ENCODE measurements at places on chromosomes 13 and 19.

- peak; percentile 61 for DNase-seq
Measured at GRCh38 chr13:51435002-51435578, 17.7 kb downstream of the INTS6 start.

DNA sequence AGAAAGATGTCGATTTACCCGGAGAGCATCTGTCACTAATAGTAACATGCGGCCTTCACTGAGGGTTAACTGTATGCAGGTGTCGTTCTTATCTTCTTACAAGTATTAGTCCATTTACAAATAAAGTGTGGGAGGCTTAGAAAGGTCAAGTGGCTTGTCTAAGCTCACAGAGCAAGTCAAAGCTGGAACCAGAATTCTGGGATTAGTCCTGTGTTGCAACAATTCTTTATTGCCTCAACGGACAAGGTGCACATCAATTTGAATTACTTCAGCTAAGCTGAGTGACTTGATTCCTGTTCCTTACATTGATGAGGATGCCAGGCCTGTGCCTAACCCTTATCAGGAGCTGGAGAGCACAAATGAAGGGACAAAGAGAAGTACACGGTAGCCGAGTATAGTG, 1193.6 kb downstream of the UQCRFS1 start:
- no peak for DNase-seq

- no peak for DNase-seq
Measured at GRCh38 chr13:75813323-75813722, 177.2 kb downstream of the LMO7 start.

DNA sequence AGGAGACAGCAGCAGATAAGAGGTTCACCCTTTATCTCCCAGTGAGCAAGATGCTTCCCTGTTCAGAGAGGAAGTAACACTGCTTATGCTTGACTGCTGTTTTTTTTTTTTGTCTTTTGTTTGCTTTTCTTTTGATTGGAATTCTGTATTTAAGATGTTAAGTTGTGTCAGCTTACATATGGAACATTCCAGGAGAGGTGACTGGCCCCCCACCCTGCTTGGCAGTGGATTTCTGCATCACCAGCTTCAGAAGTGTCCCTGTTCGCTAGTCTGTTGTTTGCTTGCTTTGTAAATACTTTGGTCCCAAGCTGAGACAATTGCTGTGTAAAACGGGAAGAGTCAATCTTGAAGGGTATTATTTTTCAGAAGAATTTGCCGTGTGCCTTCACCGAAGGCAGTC, 43.0 kb downstream of the IFT88 start:
- no peak for DNase-seq

GRCh38 chr13:91346850-91347201, 661 bp upstream of the MIR17HG start:
- peak; percentile 15 for DNase-seq

- DNase-seq = peak; percentile 16
Measured at GRCh38 chr19:4678881-4679790, 9.0 kb upstream of the MYDGF start.

GRCh38 chr19:55305491-55305890, 19.6 kb downstream of the TMEM150B start:
- peak; percentile 35 for DNase-seq

GRCh38 chr19:45971260-45971902, 2.3 kb downstream of the NOVA2 start:
- DNase-seq = no peak

DNA sequence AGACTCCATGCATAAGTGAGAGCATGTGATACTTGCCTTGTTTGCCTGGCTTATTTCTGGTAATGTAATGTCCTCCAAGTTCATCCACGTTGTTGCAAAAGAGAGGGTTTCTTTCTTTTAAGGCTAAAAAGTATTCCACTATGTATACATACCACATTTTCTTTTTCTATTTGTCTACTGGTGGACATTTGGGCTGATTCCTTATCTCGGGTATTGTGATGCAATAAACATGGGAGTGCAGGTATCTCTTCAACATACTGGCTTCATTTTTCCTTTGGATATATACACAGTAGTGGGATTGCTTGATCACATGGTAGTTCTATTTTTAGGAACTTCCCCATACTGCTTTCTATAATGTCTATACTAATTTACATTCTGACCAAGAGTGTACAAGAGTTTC, 49.6 kb upstream of the EBPL start:
- DNase-seq = no peak

GRCh38 chr19:35484252-35485036, 5.8 kb downstream of the KRTDAP start:
- DNase-seq = no peak

- no peak for DNase-seq
Measured at GRCh38 chr13:83752141-83752540, 130.1 kb downstream of the SLITRK1 start.

DNA sequence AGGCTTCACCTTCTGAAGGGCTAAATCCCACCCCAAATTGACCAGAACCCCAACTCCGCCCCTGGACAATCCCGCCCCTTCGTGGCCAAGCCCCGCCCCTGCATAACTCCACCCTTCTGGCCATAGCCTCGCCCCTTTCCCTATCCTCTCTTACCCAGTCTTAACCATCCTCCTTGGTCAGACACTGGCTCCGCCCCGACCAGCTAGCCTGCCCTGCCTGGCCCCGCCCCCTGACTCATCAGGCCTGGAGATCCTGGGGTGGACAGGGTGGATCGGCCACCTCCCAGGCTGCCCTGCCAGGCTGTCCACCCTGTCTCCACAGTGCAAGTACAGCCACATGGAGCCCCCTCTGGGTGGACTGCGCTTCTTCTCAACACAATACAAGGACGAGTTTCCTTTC, 8.0 kb upstream of the ZNF358 start:
- peak; percentile 42 for DNase-seq

GRCh38 chr13:26473571-26474230, 83.8 kb upstream of the WASF3 start:
- DNase-seq = no peak

All from lung microvascular endothelial cell (primary cell).